ENCODE measurements at places on chromosomes 6 and 20.

DNA sequence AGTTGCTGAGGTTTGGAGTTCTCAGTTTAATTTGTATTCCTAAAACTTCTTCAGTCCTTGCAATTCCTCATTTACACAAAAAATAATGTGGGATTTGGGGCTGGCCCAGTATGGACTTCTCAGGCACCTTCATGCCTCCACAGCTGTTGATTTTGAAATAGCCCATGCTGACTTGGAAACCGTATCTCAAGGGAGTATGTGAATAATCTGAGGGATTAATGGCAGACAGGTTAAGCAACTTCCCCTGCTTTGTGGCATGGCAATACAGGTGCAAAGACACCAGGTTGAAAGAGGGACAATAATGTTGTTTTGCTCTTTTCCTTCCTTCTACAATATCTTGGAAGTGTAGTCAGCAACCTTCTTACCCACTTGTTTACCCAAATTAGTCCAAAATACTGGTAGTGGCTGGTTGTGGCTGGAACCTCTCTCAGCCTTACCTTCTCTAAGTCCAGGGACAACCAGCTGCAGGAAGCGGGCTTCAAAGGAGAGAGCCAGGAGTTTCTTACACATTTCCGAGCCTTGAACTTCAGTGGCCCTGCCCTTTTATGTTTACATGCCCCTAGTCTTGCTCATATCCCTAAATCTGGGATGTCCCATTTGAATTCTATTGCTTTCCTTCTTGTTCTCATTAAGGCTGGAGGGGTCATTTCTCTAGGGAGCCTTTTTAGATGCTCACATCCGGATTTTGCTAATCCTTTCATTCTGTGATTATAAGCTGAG is 44.1 kb upstream of the ADGRF1 start:
- no peak for DNase-seq

- no peak for DNase-seq
These were observed 463.3 kb downstream of the TENT5A start for GRCh38 chr6:81289229-81289628.

DNA sequence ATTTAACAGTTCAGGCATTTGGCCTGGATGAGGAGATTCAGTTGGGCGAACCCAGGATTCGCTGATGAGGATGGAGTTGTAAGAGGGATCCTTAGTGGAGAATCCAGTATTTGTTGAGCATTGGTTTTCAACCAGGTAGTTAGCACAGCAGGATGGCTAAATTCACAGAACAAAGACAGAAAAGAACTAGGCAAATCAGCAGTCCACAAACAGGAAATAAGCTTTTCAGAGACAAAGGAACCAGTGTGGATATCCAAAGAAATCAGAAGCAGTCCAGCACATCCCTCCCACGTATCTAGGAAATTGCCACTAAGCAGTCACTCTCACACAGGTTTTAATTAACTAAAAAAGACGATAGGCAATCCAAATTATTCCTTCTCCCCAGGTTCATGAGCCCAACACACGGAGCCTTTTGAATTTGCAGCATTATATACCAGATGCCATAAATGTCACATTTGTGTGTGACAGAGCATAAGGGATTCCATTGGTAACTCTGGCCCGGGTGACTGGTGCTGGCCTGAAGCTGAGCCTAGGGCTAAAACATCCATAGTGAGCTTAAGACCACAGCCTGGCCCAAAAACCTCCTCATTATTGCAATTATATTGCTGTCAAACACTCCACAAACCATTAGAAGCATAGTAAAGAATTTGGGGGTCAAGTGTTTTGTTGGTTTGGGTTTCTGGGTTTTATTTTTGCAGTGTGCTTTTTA is 131.5 kb downstream of the SOBP start:
- DNase-seq: no peak

DNA sequence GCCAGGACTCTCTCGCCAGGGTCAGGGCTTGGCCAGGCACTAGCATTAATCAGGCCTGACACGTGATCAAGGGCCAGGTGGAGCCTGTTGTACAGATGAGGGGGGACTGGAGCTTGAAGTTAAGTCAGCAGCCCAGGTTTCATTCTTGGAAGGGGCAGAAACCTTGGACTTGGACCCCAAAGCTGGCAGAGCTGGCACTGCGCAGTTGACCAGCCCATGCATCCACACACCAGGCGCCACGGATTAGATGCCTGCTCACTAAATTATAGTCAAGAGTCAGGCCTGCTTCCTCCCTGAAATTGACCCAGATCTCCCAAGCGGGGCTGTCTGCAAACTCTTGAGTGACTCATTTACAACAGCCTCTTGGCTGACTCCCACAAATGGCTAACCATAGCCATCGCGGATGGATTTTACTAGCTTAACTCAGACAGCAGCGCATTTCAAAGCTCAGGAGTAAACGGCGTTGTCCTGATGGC is 4.1 kb upstream of the TAF4 start:
- DNase-seq: no peak

- no peak for DNase-seq
These were observed 178.0 kb downstream of the ATXN1 start for GRCh38 chr6:16583144-16583762.

GRCh38 chr6:158934157-158934556 is 65.8 kb downstream of the RSPH3 start:
- DNase-seq: no peak

Data from stimulated activated CD4-positive, alpha-beta T cell treated with anti-CD3 and anti-CD28 coated beads, Interleukin-1b, Interleukin-23, amount 100 ng/mL, for 4 hours (primary cell).